ENCODE measurements at places on chromosomes 12 and 14.

- DNase-seq, result no peak
Measured at GRCh38 chr12:87234898-87235297, 794.3 kb downstream of the C12orf50 start.

DNA sequence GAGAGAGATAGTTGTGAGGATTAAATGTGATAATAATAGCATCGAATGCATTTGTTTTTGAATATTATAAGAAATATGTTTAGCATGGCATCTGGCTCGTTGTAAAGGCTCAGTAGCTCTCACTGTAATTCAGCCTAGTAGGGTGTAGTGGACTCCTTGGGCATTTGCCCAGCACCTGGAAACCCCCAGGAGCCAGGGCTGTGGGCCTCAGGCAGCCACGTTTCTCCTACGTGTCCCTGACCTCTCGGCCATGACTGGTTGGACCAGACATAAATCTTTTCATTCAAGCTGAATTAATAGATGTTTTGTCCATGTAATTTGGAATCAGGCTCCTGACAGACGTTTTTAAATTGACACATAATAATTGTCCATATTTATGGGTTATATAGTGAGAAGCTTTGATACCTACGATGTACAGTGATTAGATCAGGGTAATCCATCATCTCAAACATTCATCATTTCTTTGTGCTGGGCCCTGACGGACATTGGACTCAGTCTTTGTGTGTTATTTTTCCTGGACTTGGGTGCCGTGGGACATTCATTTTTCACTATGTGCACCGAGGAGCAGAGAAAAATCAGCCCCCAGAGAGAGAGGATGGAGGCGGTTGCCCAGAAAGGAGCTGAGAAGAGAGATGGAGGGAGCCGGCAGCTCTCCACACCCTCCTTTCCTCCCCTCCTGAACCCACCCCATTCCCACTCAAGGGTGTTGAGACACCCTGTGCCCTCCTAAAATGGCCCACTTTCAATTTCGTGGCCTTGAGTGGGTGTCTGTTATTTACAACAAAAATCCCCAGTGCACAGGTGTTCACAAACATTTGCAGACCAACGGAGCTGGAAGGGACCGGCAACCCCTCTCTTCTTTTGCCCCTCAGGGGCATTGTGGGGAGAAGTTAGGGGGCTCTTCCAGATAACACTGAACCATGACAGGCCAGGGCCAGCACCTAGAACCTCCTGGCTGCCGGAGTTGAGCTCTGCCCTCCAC lies 296.4 kb downstream of the DPF3 start:
- no peak for DNase-seq

- DNase-seq, result no peak
Measured at GRCh38 chr12:71782017-71782416, 27.4 kb downstream of the RAB21 start.

DNA sequence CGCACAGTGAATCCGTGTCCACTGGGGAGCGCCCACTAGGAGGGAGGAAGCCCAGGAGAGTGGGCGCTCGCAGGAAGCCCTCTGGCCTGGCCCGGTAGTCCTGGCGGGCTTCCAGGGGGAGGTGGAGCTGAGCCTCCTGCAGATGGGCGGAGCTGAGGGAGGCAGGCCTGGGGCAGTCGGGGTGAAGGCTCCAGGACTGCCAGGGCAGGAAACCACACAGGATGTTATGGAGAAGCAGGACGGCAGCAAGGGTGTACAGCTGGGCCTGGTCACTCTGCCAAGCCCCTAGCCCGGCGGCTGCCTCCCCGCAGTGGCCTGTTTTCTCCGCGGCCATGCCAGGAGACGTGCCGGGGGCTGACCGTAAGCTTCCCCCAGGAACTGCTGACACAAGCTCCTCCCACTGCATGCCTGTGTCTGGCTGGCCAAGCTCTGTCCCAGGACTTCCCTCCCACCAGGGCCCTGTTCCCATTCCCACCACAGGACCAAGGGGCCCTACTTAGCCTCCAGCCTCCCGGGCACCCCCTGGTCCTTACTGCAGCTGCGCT lies 143.4 kb upstream of the C14orf180 start:
- no peak for DNase-seq

- peak; percentile 58 for DNase-seq
Measured at GRCh38 chr14:104856869-104857860, 7.9 kb upstream of the CEP170B start.

Measured in A673 (cell line).